Activated effector memory CD4-positive, alpha-beta T cell treated with Interleukin-2 at 50 U/mL for 16 hours (primary cell): ENCODE measurements at places on chromosomes 7 and 10.

- DNase-seq, result no peak
Observed at GRCh38 chr10:70256463-70256862, 23.2 kb upstream of the PPA1 start.

- DNase-seq, result no peak
Observed at GRCh38 chr10:88668465-88668864, 4.2 kb downstream of the LIPF start.

GRCh38 chr10:78952686-78953085 is 116.1 kb upstream of the ZMIZ1 start:
- no peak for DNase-seq

- DNase-seq, result no peak
Observed at GRCh38 chr10:77289790-77290189, 347.8 kb downstream of the KCNMA1 start.

DNA sequence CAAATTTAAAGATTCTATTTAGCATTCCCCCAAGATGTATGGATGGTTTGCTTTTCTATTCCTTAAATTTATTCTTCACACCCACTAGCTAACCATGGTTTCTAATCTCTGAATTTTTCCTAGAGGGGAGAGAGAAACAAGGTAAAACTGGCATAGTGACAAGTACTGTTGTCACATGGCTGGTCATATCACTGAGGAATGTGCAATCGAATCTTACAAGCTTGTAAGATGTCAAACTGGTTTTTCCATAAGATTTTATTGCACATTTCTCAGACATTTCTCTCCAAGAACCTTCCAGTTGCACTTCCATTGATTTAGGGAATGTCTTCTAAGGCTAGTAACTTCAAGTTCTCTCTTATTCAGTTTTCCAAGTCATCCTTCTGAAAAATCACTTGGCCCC is 89.8 kb downstream of the MBL2 start:
- DNase-seq, result no peak
